ENCODE measurements at places on chromosomes 5 and 9.

DNA sequence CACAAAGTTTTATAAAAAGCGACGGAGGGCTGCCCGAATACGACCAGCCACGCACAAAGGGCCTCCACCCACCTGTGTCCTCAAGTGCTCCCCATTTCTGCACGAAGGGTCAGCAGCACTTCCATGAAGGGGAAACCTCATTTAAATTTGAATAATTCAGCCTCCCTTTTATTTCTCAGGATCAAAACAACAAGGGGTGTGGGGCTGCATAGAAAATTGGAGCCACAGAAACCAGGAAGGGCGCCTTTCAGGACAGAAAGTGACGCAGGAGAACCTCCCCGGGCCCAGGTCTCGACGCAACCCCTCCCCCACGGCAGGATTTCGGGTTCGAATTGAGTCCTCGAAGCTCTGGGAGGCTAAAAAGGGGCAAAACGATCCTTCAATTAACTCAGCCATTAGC lies 2.1 kb downstream of the NRARP start:
- no peak overlapping the region for H3K27ac ChIP-seq
- no peaks in the 10 kb centered on the region for H3K36me3 ChIP-seq
- no peaks in the 10 kb centered on the region for H3K4me1 ChIP-seq
- no peak for DNase-seq
- H3K27me3 ChIP-seq = no peaks in the 10 kb centered on the region
- no peak overlapping the region for H3K4me3 ChIP-seq

DNA sequence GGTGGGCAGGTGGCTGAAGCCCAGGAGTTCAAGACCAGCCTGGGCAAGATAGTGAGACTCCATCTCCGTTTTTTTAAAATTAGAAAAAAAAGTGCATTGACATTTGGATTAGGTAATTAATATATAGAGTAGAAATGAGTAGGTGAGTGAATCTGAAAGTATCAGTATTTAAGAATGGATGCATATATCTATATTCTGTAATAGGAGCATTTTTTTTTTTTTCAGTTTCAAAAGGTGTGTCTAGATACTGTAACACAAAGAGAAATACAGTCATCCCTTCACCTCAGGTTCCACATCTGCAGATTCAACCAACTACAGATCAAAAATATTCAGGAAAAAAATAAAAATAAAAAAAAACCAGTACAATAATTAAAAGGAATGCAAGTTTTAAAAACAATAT lies 50.8 kb downstream of the RBM27 start:
- H3K36me3 ChIP-seq = peaks cover 73% of the 10 kb centered on the region
- H3K4me1 ChIP-seq = no peaks in the 10 kb centered on the region
- no peak for DNase-seq

- no peaks in the 10 kb centered on the region for H3K36me3 ChIP-seq
- H3K27ac ChIP-seq = no peak overlapping the region
- no peaks in the 10 kb centered on the region for H3K4me1 ChIP-seq
- DNase-seq = no peak
Measured at GRCh38 chr5:150561192-150561512, 53.2 kb downstream of the NDST1 start.

DNA sequence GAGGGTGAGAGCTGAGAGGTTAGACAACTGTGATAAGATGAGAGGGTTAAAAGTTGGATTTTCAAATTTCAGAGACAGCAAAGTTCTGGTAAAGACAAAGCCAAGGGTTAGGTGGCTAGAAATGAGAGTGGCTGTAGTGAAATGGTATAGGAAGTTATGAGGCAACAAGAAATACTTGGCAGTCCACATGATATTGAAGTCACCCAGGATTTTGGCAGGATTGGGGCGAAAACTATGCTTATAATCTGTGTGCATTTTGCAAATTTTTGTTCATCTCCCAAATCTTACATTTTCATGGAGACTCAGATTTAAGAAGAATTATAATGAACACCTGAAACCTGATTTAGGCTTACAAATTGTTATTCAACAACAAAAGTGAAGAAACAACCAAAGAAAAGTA lies 35.6 kb downstream of the C9 start:
- H3K36me3 ChIP-seq = no peaks in the 10 kb centered on the region
- H3K4me1 ChIP-seq = no peaks in the 10 kb centered on the region
- H3K27ac ChIP-seq = no peak overlapping the region

DNA sequence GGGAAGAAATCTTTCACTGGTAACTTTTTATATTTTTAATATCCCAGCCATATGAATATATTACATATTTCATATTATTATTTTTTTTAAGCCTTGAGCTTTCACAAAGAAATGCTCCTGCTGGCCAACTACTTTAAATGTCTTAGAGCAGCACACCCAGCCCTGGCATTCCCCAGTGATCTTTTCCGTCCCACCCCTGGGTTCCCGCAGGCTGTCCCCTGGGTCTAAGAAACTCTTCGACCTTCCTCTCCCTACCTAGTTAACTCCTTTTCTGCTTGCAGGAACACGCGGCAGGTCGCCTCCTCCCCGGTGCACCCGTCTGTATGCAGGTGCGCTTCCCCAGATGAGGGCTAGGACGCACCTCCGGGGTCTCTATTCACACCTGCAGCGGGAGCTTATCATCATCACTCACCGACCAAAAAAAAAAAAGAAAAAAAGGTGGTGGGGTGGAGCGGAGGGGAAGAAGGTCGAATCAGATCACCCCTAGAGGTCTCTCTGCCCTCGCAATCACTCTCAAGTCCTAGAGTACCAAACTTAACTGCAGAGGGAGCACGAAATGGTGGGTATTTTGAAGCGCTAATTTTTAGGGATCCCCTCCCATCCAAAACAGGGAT lies 696 bp downstream of the ZFP62 start:
- peak overlapping the region; percentile 95 for H3K4me3 ChIP-seq
- DNase-seq = peak; percentile 56
- no peaks in the 10 kb centered on the region for H3K27me3 ChIP-seq
- peaks cover 29% of the 10 kb centered on the region for H3K4me1 ChIP-seq
- H3K36me3 ChIP-seq = peaks cover 42% of the 10 kb centered on the region

- DNase-seq = no peak
- no peaks in the 10 kb centered on the region for H3K4me1 ChIP-seq
- H3K27me3 ChIP-seq = no peaks in the 10 kb centered on the region
Measured at GRCh38 chr9:78756813-78757510, 460.0 kb downstream of the PSAT1 start.

GRCh38 chr9:100673249-100673648 lies 95.4 kb downstream of the CAVIN4 start:
- no peaks in the 10 kb centered on the region for H3K4me1 ChIP-seq
- no peaks in the 10 kb centered on the region for H3K36me3 ChIP-seq
- no peak overlapping the region for H3K27ac ChIP-seq

- no peaks in the 10 kb centered on the region for H3K36me3 ChIP-seq
- peak; percentile 48 for DNase-seq
- H3K4me1 ChIP-seq = peaks cover 2% of the 10 kb centered on the region
- no peak overlapping the region for H3K27ac ChIP-seq
- H3K4me3 ChIP-seq = no peak overlapping the region
Measured at GRCh38 chr9:133709015-133709611, 29.0 kb downstream of the SARDH start.

GRCh38 chr9:9752722-9753121 lies 860.1 kb downstream of the PTPRD start:
- H3K4me1 ChIP-seq = no peaks in the 10 kb centered on the region
- H3K27me3 ChIP-seq = no peaks in the 10 kb centered on the region
- DNase-seq = no peak
- no peak overlapping the region for H3K27ac ChIP-seq

- no peak overlapping the region for H3K27ac ChIP-seq
- H3K4me1 ChIP-seq = no peaks in the 10 kb centered on the region
- no peaks in the 10 kb centered on the region for H3K36me3 ChIP-seq
Measured at GRCh38 chr5:33491941-33492340, 51.2 kb downstream of the TARS1 start.

- H3K4me1 ChIP-seq = no peaks in the 10 kb centered on the region
- no peaks in the 10 kb centered on the region for H3K36me3 ChIP-seq
Measured at GRCh38 chr5:109252731-109253130, 157.0 kb downstream of the PJA2 start.

DNA sequence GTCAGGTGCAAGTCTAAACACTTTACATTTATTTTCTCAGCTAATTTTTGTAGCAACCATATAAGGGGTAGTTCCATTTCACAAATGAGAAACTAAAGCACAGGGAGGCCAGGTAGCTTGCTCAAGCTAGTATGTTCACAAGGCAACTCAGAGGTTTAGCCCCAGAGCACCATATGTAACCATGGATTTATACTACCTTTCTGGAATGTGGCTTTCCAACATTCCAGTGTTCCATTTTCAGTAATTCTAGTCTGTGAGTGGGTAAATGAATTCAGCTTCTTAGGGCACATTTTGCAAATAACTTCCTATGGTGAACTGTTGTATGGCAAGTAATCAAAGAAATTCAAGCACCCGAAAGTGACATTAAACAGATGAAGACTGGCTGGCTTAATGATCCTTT lies 25.0 kb upstream of the CAST start:
- no peaks in the 10 kb centered on the region for H3K4me1 ChIP-seq
- H3K36me3 ChIP-seq = no peaks in the 10 kb centered on the region

- peaks cover 38% of the 10 kb centered on the region for H3K4me1 ChIP-seq
- H3K4me3 ChIP-seq = no peak overlapping the region
- no peaks in the 10 kb centered on the region for H3K36me3 ChIP-seq
- H3K27me3 ChIP-seq = no peaks in the 10 kb centered on the region
Measured at GRCh38 chr5:132003170-132003744, 8.2 kb downstream of the ACSL6 start.

DNA sequence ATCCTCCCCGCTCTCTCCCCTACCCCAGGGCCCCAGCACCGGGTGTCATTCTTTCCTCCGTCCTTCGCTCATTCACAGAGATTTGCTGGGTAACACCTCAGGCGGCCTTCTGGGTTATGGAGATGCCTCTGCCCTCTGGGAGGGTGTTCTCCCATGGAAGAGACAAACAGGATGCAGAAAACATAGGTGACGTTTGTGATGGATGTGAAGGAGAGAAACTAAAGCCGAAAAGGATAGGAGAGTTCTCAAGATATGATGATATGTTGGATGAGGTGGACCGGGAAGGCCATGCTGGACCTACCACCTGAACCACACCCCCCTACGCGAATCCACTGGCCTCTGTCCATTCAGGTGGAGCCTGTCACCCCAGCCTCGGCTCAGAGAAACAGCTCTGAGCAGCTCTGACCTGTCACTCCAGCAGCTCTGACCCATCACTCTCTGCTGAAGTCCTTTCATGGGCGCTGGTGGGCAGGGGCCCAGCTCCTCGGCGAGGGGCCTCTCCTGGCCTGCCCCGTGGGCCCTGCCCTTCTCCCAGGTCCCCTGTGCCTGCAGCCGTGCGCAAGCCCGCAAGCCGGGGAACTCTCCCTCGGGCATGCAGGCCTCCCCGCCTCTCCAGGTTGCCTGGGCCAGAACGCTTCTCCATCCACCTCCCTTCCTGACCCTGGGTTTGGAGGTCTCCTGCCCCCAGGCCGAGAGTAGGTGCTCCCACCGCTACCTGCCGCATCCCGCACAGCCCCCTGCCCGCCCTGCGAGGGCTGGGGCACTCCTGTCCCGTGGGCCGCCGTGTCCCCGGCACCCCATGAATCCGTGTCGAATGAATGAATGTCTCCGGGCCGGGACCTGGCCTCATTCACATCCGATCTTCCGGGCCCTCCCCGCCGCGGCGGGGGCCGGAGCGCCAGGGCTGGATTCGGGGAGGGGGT lies 717 bp upstream of the NCS1 start:
- no peaks in the 10 kb centered on the region for H3K36me3 ChIP-seq
- H3K27me3 ChIP-seq = no peaks in the 10 kb centered on the region
- H3K4me1 ChIP-seq = no peaks in the 10 kb centered on the region
- H3K4me3 ChIP-seq = no peak overlapping the region
- H3K27ac ChIP-seq = no peak overlapping the region
- no peak for DNase-seq

- no peak overlapping the region for H3K4me3 ChIP-seq
- no peaks in the 10 kb centered on the region for H3K27me3 ChIP-seq
- no peaks in the 10 kb centered on the region for H3K4me1 ChIP-seq
- no peak overlapping the region for H3K27ac ChIP-seq
Measured at GRCh38 chr9:34998266-34998665, 8.7 kb downstream of the DNAJB5 start.

GRCh38 chr5:156037151-156037909 lies 289.6 kb upstream of the SGCD start:
- no peak overlapping the region for H3K4me3 ChIP-seq
- no peaks in the 10 kb centered on the region for H3K36me3 ChIP-seq
- peaks cover 4% of the 10 kb centered on the region for H3K27me3 ChIP-seq
- no peak overlapping the region for H3K27ac ChIP-seq

GRCh38 chr9:122051351-122052321 lies 41.5 kb downstream of the TTLL11 start:
- no peaks in the 10 kb centered on the region for H3K27me3 ChIP-seq
- no peaks in the 10 kb centered on the region for H3K4me1 ChIP-seq
- no peak overlapping the region for H3K4me3 ChIP-seq
- no peak overlapping the region for H3K27ac ChIP-seq

DNA sequence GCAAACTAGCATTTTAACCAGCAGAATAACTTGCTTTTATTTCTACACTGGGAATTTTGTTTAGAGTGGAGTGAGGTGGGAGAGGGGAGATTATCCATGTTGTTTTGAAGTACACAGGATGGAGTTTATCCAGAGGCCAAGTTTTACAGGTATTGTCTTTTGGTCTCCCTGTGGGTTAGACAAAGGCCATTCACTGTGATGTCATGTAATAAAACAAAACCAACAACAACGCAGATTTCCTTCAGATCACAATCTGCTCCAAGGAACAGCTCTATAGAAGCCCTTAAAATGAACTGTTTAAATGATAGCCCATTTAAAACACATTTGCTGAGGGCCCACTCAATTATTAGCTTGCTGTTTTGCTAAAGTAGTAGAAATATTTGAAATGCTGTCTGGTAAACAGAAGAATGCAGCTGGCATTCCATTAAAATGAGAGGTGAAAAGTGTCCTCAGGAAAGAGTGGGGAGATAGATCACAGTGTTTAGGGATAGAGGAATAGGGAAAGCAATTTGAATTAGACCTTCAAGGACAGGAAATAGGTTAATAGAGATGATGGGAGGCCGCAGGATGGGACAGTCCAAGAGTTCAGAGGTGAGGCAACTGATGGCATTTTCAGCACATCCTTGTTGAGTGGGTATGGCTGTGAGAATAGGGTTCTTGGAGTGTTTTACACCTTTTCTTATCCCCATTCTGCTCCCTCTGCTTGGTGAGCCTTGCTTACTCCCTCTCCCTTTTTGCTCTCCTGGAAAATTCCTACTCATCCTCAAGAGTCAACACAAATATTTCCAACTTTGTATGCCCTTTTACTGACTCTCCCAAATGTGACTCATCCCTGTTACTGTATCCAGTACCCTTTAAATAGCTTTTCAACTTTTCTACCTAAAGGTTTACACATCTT lies 140.1 kb upstream of the NR3C1 start:
- no peaks in the 10 kb centered on the region for H3K36me3 ChIP-seq
- no peak overlapping the region for H3K27ac ChIP-seq
- H3K4me3 ChIP-seq = no peak overlapping the region

- no peak overlapping the region for H3K27ac ChIP-seq
- H3K27me3 ChIP-seq = no peaks in the 10 kb centered on the region
- no peaks in the 10 kb centered on the region for H3K36me3 ChIP-seq
- no peak for DNase-seq
- H3K4me3 ChIP-seq = no peak overlapping the region
Measured at GRCh38 chr9:31119890-31120454, 1264.5 kb upstream of the ACO1 start.

Data from DND-41 (cell line).